GM18507 (cell line): ENCODE measurements at places on chromosomes 6 and 20.

DNA sequence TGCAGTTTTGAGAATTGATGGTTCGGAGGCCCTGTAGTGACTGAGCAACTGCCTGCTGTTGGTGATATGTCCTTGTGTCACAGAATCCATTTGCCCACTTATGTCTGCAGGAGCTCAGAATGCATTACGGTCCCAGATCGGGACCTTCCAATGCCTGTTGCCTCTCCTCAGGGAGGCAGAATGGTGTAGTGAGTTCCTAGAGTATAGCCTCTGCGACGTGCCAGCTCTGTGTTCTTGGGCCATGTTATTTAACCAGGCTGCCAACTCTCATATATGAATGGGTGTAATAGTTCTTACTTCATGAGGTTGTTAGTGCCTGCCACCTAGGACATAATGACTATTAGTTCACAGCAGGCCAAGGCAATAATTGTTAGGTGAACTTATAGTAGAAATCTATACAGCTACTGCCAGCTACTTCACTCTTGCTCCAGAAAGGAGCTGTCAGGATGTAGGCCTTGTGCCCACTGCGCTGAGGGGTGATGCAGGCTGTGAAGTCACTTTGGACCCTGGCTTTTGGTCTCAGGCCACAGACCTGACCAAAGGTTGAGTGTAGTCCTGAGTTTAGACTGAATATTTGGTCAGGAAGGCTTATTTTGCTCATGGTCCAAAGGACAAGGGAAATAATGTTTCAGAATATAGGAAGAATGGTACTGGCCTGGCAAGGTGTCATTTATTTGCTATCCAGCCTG is 82.1 kb downstream of the ASXL1 start:
- no peak for DNase-seq

GRCh38 chr6:110930781-110931180 is 27.7 kb upstream of the GTF3C6 start:
- DNase-seq, result no peak

GRCh38 chr6:13455552-13455966 is 31.8 kb downstream of the GFOD1 start:
- DNase-seq, result no peak

- DNase-seq, result no peak
Measured at GRCh38 chr6:167300902-167301777, 10.0 kb downstream of the UNC93A start.

DNA sequence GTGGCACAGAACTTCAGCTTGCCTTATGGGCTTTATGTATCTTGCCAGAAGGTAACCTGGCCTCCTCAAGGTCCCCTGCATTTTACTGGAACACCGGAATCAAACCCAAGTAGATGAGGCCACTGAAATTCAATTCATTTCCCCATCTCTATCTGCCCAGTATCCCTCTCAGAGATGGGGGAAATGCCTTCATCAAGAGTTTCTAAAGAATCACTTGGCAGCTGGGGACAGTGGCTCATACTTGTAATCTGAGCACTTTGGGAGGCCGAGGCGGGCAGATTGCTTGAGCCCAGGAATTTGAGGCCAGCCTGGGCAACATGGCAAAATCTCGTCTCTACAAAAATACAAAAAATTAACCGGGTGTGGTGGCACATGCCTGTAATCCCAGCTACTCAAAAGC is 12.9 kb downstream of the MDGA1 start:
- no peak for DNase-seq

DNA sequence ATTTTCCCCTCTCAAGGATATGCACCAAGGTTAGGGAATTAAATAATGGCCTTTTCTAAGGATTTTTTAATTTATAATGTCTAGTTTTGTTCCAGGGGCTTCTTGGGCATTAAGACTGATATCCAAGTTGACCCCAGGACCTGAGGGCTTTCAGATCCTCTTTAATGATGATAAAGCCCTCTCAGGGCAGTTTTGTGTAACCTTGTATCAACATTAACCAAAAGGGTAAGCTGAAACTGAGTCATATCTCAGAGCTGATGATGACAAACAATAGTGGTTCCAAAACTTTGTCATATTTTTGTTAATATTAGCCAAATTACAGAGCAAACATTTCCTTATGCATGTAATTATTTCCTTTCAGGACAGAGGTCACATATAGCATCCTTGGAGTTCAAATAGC is 309.4 kb upstream of the MAN1A1 start:
- DNase-seq, result no peak

DNA sequence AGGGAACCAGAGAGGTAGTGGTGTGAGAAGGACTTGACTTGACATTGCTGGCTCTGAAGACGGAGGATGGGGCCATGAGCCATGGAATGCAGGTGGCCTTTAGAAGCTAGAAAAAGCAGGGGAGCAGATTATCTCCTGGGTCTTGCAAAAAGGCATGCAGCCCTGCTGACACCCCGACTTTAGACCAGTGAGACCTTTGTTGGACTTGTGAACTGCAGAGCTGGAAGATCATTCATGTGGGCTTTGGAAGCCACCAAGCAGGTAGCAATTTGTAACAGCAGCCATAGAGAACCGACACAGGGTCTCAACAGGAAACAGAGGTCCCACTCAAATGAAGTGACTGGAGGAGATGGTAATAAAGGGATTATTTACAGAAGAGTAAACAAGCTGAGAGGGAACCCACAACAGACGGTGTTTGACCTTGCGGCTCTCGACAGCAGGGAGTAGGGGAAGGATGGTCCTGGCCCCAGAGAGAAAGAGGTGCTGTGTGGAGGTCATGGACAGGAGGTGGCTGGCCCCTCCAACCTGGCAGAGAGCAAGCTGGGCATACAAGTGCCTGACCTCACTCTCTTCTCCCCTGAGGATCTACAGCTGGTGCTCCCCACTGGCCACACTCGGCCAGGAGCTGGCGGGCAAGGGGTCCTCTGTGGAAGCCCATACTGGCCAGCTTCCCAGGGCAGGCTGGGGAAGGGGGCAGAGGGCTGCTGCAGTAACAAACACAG is 43.9 kb downstream of the SLC22A23 start:
- DNase-seq, result no peak

- no peak for DNase-seq
Measured at GRCh38 chr6:21278375-21278745, 315.2 kb upstream of the SOX4 start.

- DNase-seq, result no peak
Measured at GRCh38 chr6:133169901-133170300, 71.3 kb upstream of the EYA4 start.

GRCh38 chr6:169251822-169252504 is 1.7 kb downstream of the THBS2 start:
- no peak for DNase-seq

GRCh38 chr6:137106183-137106582 is 61.4 kb upstream of the IL20RA start:
- no peak for DNase-seq

GRCh38 chr20:57884956-57885355 is 175.1 kb upstream of the PMEPA1 start:
- DNase-seq, result no peak

GRCh38 chr6:130752267-130752666 is 74.9 kb upstream of the SMLR1 start:
- DNase-seq, result no peak

DNA sequence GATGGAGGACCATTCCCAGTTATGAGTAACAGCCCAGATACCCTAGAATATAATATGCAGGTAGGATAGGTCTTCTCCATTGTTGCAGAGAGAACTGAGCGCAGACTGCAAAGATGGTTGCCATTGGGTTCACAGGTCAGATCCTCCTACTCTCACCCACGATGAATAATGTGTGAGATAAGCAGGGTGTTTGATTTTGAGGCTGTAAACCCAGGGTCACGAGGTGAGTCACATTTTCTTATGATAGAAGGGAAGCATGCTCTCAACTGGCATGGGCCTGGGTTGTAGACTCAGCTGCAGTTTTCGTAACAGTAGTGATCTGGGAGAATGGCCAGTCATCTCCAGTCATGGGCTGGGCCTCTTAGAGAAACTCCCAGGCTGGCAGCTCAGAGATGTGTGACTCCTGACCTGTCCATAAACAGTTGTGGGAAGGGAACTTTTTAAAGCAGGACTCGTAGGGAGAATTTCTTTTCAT is 74.2 kb downstream of the CD164 start:
- DNase-seq, result no peak

GRCh38 chr20:6501061-6501460 is 266.4 kb upstream of the BMP2 start:
- no peak for DNase-seq

- no peak for DNase-seq
Measured at GRCh38 chr6:35589904-35590303, 77.2 kb upstream of the TULP1 start.

DNA sequence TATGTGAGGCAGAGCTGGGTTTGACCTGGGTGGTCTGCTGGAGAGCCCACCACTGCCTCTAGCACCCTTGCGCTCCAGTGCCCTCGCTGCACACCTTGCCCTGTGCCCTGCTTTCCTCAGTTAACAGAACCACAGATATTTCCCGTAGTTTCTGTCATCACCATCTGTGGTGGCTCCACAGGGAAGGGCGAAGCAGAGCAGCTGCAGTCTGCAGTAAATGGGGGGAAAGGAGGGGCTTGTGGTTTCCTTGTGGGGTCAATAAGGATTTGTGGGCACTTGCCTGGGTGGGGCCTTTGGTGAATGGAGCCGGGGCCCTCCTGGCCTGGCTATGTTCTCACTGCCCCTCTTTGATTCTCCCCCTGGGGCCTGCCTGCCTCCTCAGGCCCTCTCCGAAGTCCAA is 21.2 kb upstream of the CCDC167 start:
- DNase-seq, result no peak

GRCh38 chr6:146194434-146194833 is 165.6 kb downstream of the GRM1 start:
- DNase-seq, result no peak
